ENCODE measurements at places on chromosomes 12 and 14. TPM values are rescaled to one million over a fixed set of nuclear protein-coding genes. Genes with fewer than 3 reads are reported as not detected.

TAS2R30 gene
- total RNA-seq = 3.9 TPM

DNA sequence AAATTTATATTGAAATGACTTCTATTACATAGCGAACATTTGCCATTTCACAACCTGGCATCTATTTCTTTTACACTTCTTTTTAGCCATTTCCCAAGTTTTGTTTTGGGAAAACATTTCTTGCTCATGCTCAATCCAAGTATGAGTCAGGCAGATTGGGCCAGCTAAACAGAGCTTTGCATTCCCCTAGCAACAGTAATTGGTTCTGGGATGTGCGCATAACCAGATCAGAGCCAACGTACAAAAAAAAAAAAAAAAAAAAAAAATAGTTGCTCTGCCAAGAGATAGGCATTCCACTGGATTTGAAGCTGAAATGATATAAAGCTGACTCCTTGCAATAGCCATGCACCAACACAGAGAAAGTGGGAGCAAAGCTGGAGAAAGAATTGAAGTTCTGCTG, 37.5 kb downstream of the PLCZ1 start:
- no peak overlapping the region for H3K4me3 ChIP-seq
- no peaks in the 10 kb centered on the region for H3K36me3 ChIP-seq
- DNase-seq = no peak
- no peaks in the 10 kb centered on the region for H3K4me1 ChIP-seq
- no peak overlapping the region for H3K27ac ChIP-seq

- no peaks in the 10 kb centered on the region for H3K36me3 ChIP-seq
- no peak overlapping the region for H3K4me3 ChIP-seq
- DNase-seq = no peak
- no peak overlapping the region for H3K27ac ChIP-seq
- no peaks in the 10 kb centered on the region for H3K27me3 ChIP-seq
Observed at GRCh38 chr12:104280717-104281458, 22.7 kb upstream of the EID3 start.

DNA sequence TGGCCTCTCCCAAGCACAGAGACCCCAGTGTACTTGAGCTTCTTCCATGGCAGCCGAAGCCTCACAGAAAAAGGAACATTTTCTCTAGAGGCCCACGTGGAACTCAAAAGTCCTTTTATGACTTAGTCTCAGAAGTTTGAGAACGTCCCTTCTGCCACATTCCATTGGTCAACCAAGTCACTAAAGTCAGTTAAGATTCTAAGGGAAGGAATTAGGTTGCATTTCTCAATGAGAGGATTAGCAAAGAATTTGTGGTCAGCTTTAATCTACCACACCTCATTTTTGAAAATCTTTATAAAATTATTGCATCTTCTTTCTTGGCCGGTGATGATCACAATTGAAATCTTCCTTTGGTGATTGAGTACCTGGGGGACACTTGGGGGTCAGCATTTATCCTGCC, 279.9 kb upstream of the TBX3 start:
- H3K36me3 ChIP-seq = no peaks in the 10 kb centered on the region
- no peak overlapping the region for H3K27ac ChIP-seq
- H3K27me3 ChIP-seq = no peaks in the 10 kb centered on the region
- no peak for DNase-seq

DNA sequence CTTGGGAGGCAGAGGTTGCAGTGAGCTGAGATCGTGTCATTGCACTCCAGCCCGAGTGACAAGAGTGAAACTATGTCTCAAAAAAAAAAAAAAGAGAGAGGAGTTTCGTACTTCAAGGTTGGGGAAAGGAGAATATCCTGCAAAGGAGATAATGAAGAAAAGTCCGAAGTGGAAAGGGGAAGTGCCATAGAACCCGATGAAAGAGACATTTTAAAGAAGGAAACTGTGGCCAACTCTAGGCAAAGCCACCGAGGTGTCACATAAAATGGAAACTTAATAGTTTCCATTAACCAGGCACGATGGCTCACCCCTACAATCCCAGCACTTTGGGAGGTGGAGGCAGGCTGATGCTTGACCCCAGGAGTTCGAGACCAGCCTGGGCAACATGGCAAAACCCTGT, 15.0 kb upstream of the LTBP2 start:
- no peaks in the 10 kb centered on the region for H3K36me3 ChIP-seq
- no peak overlapping the region for H3K4me3 ChIP-seq
- DNase-seq = no peak
